Activated naive CD4-positive, alpha-beta T cell treated with anti-CD3 and anti-CD28 coated beads, Interleukin-2, amount 50 U/mL, for 16 hours (primary cell): ENCODE measurements at places on chromosomes 3 and 15.

DNA sequence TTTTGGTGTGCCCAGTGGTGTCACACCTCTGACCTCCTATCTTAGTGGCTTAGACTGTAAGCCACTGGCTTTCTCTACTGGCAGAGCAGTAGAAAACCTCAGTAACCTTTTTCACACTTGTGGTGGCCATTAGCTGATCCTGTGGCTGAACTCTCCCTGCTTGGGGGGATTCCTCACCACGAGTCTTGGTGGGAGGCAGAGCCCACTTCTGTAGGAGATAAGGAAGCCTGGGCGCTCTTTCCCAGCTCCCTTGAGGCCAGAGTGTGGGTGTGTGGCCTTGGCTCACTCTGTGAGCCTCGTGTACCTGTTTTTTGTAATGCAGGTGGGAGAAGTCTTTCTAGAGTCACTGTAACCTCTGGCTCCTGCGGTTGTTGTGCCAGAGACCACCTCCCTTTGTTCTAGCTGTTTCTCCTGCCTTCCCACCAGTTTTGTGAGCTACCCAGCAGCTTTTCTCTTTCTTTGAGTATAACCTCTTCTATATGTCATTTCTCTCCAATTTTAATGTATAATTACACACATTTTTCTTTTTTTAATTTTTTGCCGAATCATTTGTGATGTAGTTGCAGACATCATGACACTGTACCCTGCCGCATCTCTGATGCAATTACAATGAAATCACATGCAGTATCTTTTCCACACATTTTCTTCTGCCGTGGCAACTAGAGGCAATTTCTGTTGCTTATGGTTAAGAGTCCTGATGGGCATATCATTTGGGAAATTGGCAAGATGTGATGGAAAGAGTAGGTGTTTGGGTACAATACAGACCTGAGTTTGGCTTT lies 13.8 kb downstream of the XCR1 start:
- DNase-seq = no peak

DNA sequence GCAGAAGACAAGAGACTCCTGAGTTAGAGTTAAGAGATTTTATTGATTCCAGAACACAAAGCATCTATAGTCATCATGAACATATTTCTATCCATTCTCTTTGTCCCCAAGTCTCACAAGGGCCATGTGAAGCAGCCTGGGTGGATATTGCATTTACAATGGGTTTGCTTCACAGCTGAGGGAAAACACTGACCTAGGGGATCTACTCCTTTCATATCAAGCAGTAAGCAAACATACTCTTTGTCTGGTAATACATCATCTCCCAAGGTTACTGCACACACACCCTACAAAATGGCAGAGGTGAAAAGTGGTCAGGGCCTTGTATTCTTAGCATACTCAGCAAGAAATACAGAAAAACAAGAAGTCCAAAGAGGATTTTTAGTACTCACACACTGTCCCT lies 267.7 kb upstream of the BCHE start:
- DNase-seq = no peak

- no peak for DNase-seq
These were observed 38.8 kb upstream of the DUT start for GRCh38 chr15:48292458-48292857.

GRCh38 chr3:184602372-184603150 lies 41.0 kb downstream of the EPHB3 start:
- no peak for DNase-seq

GRCh38 chr3:7368597-7368996 lies 507.7 kb downstream of the GRM7 start:
- DNase-seq = no peak

- no peak for DNase-seq
These were observed 26.0 kb downstream of the FBLN2 start for GRCh38 chr3:13574798-13575451.

- DNase-seq = peak; percentile 28
These were observed 32.1 kb downstream of the GRK7 start for GRCh38 chr3:141795276-141795675.

- DNase-seq = no peak
These were observed 471.2 kb upstream of the TGFBR2 start for GRCh38 chr3:30135190-30135589.

DNA sequence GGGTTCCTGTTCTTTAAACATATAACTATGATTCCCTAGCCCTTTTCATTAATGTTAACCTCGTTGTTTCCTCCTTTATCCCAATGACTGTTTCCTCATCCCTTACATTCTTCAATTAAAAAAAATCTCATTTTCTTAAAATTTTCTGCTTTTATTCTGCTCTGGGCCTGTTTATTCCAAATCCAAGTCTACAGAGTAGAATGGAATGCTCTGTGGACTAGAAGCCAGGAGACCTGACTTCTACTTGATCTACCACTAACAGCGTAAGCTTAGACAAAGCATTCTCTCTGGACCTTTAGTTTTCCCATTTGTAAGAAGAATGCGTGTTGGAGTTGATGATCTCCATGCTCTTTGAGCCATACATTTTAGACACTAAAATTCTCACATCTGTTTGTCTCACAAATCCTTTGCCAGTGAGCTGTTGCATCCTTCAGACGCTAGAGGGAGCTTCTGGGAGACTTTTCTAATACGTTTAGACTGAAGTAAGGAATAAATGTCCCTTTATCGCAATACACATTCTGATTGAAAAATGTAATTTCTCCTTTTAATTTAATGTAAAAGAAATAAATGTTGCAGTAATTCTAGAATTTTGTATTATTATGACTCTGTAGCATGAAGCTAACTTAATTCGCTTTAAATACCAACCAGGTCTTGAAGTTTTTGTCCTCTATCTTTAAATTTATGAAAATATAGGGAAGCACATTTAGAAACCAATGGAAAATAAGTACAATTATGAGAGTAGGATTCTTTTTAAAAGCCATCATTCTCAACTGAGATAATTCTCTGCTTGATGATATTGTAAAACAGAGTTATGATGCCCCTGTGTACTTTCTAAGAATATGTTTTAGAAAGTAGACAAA lies 21.7 kb upstream of the GMNC start:
- DNase-seq = no peak

DNA sequence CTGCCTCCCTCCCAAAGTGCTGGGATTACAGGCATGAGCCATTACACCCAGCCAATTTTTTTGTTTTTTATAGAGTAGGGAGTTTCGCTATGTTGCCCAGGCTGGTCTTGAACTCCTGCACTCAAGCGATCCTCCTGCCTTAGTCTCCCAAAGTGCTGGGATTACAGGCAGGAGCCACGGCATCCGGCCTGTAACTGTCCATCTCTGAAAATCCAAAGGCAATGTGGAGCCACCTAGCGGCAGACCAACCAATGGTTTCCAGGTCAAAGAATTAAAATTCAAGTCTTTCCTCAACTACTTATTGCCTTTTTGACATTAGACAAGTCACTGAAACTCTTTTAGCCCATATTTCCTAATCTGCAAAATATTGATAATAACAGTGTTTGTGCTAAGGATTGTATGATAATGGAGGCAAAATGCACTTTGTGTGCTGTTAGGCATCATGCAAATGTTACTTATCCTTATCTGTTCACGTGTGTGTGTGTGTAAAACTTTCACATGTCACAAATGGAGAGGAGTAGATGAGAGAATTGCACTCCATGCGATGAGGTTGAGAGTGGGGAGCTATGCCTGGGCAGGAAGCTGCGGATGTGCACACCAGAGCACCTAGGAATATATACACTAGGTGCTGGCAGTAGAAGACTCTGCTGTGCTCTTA lies 48.7 kb downstream of the COL8A1 start:
- DNase-seq = peak; percentile 19

GRCh38 chr3:188520466-188520865 lies 366.5 kb downstream of the LPP start:
- DNase-seq = no peak

- DNase-seq = no peak
These were observed 31.1 kb upstream of the CCDC174 start for GRCh38 chr3:14620512-14620911.

GRCh38 chr3:104564045-104564643 lies 802.6 kb upstream of the ALCAM start:
- peak; percentile 63 for DNase-seq
